ENCODE measurements at places on chromosomes 5 and 9.
A peak's percentile ranks its signal among the peaks of the same experiment; 100 is the strongest.

GRCh38 chr5:175609526-175609925 lies 48.3 kb upstream of the HRH2 start:
- no peak for DNase-seq

DNA sequence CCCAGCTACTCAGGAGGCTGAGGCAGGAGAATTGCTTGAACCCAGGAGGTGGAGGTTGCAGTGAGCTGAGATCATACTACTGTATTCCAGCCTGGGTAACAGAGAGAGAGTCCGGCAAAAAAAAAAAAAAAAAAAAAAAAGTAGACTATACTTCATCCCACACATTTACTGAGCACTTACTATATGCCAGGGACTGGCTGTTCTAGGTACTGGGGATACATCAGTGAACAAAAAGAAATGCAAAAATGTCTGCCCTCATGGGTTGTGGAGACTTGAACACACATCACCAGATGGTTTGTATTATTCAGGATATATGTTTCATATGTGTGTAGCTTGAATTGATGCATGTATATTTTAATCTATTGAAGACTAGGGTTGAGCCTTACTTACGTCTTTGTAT lies 2.9 kb upstream of the LHFPL2 start:
- DNase-seq: no peak

DNA sequence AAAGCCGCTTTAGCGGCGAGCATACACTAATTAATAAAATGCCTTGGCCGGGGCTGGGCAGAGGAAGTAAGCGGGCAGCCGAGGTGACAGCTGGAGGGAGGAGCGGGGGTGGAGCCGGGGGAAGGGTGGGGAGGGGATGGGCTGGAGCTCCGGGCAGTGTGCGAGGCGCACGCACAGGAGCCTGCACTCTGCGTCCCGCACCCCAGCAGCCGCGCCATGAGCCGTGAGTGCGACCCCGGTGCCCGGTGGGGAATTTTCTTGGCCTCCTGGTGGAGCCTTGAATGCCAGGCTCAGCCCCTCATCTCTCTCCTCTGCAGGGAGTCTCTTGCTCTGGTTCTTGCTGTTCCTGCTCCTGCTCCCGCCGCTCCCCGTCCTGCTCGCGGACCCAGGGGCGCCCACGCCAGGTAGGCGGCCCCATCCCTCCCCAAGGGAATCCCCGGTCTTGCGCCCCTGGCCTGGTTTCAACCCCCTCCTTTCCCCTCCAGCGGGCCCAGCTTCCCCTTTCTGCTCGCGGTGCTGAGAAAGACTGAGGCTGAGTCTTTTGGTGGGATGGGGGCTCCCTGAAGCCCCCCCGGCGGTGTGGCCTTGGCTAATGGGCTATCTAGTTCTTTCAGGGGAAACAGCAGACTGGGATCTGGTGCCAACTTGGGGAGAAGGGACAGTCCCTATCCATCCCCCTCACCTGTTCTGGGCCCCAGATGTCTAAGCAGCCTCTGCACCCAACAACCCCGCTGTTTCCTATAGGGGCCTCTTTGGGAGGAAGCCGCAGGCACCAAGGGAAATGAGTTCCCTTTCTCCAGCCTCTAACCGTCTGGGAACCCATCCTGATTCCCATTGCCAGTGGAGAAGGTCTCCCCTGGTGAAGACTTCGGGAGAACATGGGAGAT lies at the start of gene PTGS1:
Gene PTGS1 (plus strand): TSS at position 156 of the 887 bp plus-strand sequence. CDS start 61 bp downstream, at position 217.
- DNase-seq: peak; percentile 86

GRCh38 chr9:132645711-132646110 lies 24.1 kb downstream of the DDX31 start:
- DNase-seq: no peak

GRCh38 chr9:14030375-14031059 lies 283.4 kb downstream of the NFIB start:
- DNase-seq: peak; percentile 67

GRCh38 chr9:78311886-78312524 lies 15.1 kb downstream of the PSAT1 start:
- no peak for DNase-seq

GRCh38 chr9:117739624-117740347 lies 35.6 kb downstream of the TLR4 start:
- no peak for DNase-seq

- DNase-seq: no peak
Observed at GRCh38 chr5:87266914-87267573, 639 bp upstream of the RASA1 start.

GRCh38 chr9:69667306-69667705 lies 4.9 kb downstream of the APBA1 start:
- DNase-seq: no peak

DNA sequence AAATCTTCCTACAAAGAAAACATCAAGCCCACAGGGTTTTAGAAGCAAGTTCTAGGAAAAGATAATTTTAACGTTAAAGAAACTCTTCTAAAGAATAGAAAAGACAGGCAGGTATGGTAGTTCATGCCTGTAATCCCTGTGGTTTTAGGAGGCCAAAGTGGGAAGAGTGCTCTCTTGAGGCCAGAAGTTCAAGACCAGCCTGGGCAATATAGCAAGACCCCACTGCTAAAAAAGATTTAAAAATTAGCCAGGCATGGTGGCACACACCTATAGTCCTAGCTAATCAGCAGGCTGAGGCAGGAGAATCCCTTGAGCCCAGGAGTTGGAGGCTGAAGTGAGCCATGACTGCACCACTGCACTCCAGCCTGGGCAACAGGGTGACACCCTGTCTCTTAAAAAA lies 193.3 kb downstream of the MLLT3 start:
- no peak for DNase-seq

GRCh38 chr9:15086156-15086763 lies 176.0 kb upstream of the FREM1 start:
- DNase-seq: peak; percentile 55

DNA sequence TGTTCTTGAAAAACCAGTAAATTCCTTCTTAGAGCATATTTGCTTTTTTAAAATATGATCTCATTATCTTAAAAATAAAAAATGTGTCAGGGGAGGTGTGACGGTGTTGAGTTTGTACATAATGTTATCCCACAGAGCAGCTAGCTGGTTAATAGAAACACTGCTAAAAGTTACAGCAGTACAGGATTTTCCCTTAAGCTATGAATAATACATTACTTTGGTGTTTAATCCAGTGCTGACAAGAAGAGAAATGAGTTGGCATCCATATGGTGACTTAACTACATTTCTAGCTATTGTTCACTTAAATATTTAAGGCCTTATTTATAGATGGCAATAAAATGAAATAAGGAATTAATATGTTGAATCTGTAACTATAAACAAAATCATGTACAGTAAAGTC lies 883.1 kb downstream of the CDH18 start:
- DNase-seq: no peak

DNA sequence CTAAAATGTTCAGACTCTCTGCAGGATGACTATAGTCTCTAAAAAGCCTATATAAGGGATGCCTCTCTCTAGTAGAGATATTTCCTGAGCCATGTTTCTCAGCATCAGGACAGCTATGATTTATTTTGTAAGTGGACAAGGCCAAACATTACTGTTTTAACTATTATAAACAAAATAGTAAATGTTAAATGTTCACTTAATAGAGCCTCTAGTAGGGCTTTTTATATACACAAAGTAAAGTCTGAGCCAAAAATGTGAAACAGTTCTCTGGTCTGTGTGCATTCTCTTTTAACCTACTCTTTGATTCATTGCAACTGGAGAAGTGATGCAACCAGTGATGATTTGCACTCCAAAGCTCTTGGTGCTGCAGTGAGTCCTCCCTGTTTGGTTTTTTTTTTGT lies 220.5 kb downstream of the GDNF start:
- DNase-seq: peak; percentile 50

DNA sequence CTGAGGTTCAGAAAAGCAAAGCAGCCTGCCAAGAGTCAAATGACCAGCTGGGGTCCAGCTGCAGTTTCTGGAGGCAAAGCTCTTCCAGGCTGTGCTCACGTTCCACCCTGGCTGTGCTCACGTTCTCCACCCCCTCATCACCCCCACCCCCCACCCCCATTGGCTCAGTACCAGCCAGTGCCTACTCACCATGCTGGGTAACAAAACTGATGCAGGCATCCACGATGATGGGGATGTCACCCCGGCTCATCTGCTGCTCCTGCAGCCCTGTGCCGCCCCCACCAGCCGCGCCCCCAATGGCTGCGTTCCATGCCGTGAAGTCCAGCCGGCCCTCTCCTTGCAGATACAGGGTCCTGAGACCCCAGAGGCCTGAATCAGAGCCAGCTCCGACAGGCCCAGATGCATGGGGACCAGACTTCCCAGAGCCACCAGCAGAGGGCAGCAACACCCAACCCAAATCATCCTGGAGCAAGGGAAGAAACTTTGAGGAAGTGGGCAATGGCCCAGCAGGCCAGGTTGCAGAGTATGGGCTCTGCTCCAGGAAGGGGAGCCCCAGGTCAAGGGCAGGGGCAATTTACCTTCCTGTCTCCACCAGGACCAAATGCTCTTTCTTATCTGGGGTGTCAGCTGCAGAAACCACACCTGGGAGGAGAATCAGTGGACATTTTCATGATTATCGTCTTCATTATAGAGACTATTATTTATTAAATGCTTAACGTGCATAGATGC lies 13.7 kb upstream of the FCHSD1 start:
- DNase-seq: peak; percentile 50

DNA sequence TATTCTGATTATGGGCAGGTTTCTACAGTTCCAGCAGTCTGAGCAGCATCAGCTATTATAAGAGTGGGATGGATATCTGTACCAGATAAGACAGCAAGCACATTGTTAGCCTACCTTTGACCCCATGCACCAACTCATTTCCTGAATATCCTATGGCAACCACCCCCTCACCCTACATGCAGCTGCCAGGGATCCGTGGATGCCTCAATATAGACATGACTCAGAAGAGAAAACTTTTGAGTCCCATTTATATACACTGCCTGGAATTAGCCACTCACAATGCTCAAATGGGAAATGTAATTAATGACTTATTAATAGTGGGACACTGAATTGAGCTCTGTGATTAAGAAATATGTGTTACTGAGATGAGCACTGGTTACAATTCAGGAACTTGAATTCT lies 124.4 kb downstream of the SSBP2 start:
- DNase-seq: peak; percentile 93

DNA sequence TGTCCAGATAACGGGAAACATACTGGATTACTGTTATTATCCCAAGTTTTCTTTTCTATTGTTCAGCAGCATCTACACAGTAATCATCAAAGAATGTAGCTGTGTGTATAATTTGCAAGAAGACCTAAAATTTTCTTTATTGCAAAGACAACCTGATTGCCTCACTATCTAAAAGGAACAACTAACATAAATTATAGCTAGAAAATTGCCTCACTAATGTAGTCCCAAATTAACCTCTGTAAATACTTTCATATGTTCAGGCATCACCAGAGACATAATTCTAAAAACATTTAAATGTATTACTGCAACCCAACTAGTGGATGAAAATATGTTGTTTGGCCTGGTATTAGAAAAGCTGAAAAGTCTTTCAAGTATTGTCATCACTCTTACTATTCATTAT lies 275.4 kb downstream of the CDH12 start:
- no peak for DNase-seq

DNA sequence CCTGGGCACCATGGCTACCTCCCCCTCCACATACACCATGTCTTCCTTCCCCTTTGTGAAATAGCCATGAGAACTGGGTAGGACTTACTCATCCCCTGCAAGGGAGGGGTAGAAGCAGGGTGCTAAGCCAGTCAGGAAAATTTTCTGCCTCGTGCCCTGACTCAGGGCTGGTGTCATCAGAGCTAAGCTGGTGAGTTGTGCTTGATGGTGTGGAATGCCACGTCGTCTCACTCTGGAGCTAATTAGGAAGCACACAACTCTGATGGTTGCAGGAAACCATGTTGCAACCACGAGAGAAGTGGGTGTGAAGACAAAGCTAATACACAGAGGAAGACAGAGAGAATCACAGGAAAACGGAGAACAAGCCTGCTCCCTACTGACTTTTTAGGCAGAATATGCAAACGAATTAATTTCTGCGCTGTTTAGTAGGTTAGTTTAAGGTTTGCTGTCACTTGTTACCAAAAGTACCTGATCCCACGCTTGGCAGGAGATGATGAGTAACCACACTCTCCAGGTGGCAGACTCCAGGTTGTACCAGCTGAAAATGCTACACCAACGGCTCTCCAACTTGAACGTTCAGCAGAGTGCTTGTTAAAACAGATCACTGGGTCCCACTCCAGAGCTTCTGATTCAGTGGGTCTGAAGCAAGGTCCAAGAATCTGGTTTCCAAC lies 54.5 kb downstream of the STK10 start:
- peak; percentile 98 for DNase-seq

GRCh38 chr9:34555002-34555348 lies 32.2 kb upstream of the ENHO start:
- DNase-seq: no peak

DNA sequence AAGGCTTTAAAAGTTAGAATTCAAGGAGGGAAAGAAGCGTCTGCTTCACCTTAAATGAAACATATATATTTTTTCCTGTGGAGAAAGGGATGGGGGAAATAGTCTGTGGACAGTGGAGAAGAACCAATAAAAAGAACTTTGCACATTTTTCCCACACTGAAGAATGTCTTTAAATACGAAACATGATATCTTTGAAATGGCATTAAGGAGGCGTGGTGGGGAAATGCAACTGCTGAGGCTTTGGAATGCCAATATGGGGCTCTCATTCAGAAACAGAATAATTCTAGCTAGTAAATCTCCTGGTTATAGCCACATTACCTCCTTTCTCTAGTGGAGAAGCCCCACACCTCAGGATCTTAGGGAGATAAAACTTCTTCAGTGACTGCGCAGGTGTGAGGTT lies 46.8 kb downstream of the TNC start:
- no peak for DNase-seq

DNA sequence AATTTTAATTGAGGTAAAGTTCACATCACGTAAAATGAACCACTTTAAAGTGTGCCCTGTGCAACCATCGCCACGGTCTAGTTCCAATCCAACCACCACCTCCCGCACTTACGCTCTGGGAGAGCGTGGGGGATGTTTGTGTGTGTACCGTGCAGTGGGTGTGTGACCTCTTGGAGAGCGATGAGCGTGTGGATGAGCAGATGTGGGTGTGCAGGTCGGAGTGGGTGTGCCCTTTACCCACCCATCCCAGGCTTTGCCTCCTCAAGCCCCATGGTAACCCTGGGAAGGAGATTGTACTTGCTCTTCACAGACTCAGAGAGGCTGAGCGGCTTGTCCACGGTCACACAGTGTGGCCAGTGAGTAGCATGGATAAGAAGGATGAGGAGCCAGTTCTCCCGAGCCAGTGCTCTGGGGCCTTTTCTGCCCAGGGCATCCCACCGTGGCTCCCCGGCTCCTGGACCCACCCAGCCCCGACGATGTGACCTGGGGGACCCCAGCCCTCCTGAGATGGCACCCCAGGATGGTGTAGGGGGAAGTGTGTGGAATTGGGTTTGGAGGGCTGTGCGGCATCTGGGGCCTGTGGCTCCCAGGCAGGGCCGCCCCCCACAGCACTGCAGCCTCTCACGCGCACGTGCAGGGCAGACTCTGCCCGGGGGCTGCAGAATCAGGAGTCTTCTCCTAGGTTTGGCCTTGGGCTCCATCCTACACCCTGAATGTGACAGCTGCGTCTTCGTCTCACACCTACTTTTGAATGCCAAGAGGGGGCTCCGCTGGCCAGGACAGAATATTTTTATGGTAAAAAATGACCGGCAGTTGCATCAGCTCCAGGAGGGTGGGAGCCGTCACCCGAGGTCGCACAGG lies 13.6 kb downstream of the LHX3 start:
- DNase-seq: no peak

- DNase-seq: peak; percentile 79
Observed at GRCh38 chr9:116174347-116174746, 20.8 kb downstream of the PAPPA start.

- peak; percentile 76 for DNase-seq
Observed at GRCh38 chr5:83097689-83098231, 20.4 kb downstream of the XRCC4 start.

GRCh38 chr5:16774806-16775205 lies 158.0 kb upstream of the RETREG1 start:
- peak; percentile 61 for DNase-seq
